ENCODE measurements at places on chromosomes 13 and 19.

DNA sequence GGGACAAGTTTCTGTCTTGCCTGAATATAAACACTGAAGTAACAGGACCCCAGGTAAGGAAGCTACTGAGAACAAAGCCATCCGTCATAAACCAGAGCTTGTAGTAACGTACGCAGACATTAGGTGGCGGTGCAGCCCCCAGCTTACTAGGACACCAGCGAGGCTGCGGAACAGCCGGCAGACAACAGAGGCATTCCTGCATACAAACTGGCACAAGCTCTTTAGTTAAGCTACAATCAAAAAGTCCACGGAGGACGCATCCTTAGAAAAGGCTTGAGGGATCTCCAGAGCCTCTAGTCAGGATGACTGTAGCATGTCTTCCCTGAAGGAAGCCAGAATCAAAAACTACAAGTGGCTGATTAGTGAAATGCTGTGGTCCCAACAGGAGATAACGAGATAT, 26.2 kb downstream of the ZNF160 start:
- DNase-seq = no peak

DNA sequence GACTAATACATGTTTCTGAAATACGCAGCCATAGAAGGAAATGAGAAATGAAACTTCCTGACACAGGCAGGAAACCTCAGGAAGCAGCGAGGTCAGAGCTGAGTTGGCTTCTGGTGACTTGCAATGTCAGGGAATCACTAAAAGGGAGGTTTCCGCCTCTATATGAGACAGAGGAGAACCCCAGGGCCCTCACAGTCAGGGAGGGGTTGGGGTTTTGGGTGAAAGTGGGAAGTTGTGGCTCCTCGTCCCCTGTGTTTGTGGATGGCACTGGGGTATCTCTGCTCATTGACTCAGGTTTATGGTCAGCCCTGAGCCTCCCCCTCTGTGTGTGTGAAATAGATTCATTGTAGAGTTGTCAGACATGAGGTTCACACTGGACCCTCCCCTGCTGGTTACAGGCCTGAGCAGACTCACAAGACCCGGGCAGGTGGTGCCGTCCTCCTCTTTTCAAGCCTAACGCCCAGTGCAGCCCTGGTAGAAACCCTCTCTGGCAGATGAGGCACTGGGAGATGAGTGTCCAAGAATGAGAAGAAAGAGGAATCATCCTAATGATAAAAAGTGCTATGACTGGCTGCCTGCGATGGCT, 5.5 kb upstream of the LILRA6 start:
- DNase-seq = peak; percentile 46

- no peak for DNase-seq
These were observed 32.5 kb downstream of the NFIC start for GRCh38 chr19:3398900-3399278.

DNA sequence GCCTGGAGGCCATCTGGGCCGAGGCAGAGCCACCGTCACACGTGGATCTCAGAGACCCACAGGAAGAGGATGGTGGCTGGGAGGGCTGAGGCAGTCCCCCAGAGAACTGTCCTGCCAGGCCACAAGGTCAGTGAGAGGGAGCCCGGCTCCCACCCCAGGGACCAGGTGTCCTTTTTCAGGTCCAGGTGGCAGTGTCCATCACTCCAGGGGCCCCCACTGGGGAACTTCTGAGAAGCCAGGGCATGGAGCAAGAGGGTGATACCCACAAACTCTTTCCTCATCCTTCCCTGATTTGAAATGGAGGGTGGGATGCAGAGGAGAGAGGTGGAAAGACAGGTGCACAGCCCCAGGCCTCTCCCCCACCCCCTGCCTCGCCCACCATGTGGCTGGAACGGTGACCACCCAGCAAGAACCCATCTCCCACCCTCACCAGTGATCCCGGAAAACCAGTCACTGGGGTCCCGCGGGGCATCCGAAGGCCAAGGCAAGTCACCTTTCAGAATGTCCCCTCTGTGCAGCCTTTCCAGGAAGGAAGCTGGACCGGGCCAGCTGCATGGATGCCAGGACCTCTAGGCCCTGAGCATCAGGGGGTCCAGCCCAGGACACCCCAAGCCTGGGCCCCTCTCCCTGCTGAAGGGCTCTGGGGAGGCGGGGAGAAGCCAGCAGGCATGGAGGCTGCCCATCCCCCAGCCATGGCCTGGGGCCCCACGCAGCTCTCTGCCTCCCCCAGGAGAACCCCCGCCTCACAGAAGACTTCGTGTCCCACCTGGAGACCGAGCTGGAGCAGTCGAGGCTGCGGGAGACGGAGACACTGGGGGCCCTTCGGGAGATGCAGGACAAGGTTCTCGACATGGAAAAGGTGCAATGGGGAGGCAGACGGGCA, 14.1 kb downstream of the PRR36 start:
- no peak for DNase-seq
